ENCODE measurements at places on chromosomes 7 and 10.

DNA sequence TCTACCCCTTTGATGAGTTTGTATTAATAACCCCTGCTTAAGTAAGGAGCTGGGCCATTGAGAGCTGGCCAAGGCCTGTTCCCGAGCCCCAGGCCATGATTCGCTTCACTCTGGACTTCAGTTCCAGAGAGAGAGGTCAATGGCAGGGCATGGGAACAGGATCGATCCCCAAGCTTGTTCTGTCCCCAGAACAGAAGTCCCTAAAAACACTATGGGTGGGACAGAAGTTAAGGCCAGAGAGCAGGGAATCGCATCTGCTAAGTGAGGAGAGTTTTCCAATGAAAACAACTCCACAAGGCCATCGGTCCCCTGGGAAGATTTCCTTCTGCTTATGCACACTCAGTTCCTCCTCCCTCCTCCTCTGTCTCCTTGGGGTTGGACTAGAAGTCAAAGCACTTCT is 159.6 kb downstream of the LSM5 start:
- DNase-seq = no peak

- DNase-seq = no peak
Measured at GRCh38 chr10:102661658-102662028, 17.4 kb downstream of the TRIM8 start.

- peak; percentile 74 for DNase-seq
Measured at GRCh38 chr7:7577888-7578287, 11.2 kb downstream of the MIOS start.

DNA sequence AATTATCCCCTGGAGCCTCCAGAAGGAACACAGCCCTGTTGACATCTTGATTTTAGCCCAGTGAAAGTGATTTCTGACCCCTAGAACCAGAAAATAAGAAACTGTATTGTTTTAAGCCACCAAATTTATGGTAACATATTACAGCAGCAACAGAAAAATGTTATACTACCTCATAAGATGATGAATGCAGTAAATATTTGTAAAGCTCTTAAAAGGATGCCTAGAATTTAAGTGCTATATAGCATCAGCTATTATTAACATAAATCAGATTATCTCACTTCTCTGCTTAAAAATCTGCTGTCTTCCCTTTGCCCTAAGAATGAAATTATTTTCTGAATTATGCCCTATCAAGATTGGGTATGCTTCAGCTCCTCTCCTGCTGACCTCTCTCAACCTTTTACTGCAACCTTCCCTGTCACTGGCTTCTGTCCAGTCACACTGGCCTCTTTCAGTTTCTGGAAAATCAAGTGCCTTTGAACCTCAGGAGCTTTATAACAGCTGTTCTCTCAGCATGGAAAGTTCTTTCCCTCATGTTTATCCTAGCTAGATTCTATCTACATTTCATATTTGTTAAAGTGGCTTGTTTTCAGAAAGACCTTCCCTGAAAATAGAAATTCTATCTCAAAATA is 78.9 kb downstream of the GPR37 start:
- no peak for DNase-seq

DNA sequence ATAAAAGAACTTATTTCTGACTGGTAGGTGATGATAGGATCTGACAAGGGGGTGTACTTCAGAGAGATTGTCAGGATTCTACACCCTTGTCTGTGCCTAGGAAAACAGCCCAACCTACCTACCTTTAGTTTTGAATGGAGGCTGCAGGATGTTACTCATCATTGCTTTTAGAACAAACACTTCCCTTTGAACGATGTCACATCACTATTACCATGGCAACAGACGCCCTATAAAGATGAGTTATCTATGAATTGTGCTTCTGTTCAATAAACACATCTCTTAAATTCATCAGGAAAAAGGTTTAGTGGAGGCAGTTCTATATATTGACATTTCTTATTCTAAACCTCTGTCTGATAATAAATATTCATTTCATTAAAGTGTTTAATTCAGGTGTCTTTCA is 362.4 kb downstream of the CNTNAP2 start:
- no peak for DNase-seq

GRCh38 chr10:90222372-90222771 is 521.0 kb downstream of the KIF20B start:
- DNase-seq = no peak
